ENCODE measurements at places on chromosomes 3 and 15.

DNA sequence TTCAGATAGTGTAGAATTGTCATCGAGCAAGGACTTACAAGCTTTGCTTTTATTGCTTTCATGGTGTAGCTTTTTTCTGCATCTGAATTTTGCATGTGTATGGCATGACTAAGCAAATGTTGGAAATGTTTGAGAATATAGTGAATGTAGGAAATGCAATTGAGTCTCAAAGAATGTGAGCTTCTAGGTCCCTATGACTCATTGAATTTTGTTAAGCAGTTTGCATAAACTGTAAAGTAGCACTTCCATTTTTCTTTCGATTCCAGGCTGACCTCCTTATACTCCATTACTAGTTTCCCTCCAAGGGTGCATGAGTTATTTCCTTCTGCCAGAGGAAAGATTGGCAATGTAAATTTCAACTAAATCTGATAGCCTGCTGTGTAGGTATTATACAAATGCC, 619.2 kb downstream of the DIPK2A start:
- no peak for DNase-seq

GRCh38 chr15:41154412-41154811, 38.3 kb upstream of the INO80 start:
- no peak for DNase-seq

DNA sequence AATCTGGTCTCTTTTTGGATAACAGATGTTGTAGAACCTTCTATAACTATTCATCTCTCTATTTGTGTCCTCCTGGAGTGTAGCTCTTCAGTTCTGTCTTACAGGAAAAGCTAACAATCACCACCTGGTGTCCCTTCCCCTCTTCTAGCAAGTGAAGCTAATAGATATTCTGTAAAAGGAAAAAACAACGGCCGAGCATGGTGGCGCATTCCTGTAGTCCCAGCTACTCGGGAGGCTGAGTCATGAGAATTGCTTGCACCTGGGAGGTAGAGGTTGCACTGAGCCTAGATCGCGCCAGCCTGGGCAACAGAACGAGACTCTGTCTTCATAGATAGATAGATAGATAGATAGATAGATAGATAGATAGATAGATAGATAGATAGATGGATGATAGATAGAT, 779.4 kb downstream of the TUSC7 start:
- DNase-seq: no peak

DNA sequence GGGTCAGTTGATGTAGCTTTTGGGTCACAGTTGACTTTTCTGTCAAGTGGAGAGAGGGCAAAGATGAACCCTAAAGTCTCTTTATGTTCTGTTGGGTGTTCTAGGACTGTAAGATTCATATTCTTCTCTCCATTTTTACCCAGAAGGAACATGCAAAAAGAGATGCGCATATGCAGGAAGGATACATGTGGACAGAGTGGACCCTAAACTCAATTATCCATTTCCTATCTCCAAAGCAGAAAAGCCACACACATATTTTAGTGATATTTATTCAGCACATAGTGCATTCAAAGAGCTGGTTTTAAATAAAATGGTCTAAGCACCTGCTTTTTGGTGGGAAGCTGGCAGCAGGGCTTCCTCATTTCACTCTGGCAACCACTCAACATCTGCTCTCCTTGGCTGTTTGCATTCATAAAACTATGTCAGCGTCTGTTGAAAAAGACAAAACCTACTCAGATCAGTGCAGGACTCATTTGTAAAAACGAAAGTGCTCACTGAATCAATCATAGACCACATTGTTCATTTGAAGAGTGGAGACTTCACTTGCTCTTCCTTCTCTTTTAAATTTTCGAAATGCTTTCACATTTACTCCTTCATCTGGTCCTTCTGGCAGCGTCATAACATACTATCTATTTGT, 96.6 kb downstream of the SEMA6D start:
- DNase-seq: peak; percentile 4

- no peak for DNase-seq
These were observed 50.2 kb downstream of the CHP1 start for GRCh38 chr15:41281236-41281635.

DNA sequence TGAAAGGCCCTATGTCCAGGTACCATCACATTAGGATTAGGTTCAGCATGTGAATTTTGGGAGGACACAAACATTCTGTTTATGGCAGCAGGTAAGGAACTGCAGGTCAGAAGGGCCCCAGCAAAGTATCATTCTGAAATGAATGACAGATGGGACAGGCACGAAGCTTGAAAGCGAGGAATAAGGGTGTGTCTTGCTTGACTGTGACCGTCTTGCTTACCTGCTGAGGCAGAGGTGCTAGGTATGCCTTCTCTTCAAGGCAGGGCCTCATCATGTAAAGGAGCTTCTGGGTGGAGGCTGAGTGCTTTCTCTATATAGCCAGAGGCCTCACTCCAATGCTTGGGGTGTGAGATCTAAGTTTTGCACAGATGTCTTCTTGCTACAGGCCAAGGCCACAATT, 41.4 kb downstream of the TMEM108 start:
- DNase-seq: no peak

DNA sequence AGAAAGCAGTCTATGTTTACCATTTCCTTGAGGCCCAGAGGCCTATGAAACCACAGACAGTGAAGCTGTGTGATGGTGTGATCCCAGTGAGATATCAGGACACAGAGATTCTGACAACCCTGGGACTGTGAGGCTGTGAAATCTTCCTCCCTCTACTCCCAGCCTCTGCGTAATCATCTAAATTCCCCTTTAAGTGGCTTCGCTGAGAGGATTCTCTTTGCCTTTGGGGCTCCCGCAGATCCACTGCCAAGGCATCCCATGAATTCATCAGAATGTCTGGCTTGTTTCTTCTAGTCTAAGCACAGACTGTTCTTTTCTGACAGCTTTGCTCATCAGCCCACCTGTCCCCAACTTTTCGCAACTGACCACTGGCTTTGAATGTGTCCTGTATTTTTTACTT, 901.2 kb upstream of the NR2F2 start:
- DNase-seq: no peak

DNA sequence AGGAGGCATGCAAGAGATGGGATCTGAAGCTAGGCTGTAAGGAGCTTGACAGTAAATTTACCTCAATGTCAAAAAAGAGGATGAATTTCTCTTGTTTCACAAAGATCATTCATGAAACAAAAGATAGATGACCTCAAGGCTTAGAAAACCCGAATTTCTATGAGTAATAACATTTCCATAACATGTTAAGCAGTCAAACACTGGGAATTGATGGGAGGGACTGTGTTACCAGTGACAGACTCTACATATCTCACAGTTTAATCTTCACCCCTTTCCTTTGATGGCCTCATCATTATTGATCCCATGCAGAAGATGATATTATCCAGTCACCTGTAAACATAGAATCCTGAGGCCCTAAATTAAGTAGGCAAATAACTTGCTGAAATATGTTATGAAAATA, 53.5 kb upstream of the VGLL3 start:
- no peak for DNase-seq

DNA sequence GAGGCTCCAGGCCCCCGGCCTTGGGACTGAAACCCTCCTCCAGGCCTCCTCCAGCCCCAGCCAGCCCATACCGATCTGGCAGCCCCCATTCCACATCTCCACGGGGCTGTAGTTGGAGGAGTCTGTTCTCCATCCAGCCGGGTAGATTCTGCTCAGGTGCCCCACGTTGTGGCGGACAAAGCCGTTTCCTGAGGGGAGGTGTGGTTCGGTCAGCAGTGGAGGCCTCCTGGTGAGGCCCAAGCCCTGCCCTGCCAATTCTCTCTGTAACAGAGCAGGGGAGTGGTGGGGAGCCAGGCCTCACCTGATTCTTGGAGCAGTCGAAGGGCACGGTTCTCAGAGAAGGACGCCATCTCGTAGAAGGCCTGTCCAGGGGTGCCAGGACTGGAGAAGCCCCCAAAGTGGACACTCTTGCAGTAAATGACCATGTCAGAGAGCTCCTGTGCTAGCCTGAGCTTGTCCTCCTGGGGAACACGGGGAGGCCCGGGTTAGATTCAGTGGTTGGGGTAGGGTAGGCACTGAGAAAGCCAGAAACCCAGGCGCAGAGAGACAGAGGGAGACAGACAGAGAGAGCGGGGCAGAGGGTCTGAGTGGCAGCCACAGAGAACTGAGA, 18.5 kb downstream of the VILL start:
- DNase-seq: no peak

- no peak for DNase-seq
These were observed 20.7 kb downstream of the TCAIM start for GRCh38 chr3:44359146-44359751.

- peak; percentile 69 for DNase-seq
These were observed 33.9 kb downstream of the GRK7 start for GRCh38 chr3:141796889-141797781.

DNA sequence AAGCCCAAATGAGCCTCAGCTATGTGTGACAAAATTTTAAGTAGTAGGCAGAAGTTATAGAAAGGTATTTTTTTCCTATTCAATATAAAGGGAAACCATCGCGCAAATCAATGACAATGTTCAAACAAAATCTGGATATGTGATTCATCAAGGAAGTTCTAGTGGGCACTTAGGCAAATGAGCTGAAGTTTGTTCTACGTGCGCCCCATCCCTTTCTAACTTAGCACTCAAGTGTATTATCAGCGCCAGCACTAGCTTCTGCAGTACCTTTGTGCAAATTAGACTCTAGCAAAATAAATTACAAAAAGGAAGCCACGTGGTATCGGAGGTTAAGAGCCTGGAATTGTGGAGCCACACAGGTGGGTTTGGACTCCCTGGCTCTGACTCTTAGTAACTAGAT, 91.1 kb downstream of the TBL1XR1 start:
- no peak for DNase-seq

GRCh38 chr15:41019174-41019573, 65.9 kb downstream of the CHAC1 start:
- DNase-seq: no peak

GRCh38 chr3:45549961-45550360, 44.6 kb upstream of the LIMD1 start:
- DNase-seq: no peak
